Activated naive CD4-positive, alpha-beta T cell (primary cell): ENCODE measurements at places on chromosomes 3 and 15.

DNA sequence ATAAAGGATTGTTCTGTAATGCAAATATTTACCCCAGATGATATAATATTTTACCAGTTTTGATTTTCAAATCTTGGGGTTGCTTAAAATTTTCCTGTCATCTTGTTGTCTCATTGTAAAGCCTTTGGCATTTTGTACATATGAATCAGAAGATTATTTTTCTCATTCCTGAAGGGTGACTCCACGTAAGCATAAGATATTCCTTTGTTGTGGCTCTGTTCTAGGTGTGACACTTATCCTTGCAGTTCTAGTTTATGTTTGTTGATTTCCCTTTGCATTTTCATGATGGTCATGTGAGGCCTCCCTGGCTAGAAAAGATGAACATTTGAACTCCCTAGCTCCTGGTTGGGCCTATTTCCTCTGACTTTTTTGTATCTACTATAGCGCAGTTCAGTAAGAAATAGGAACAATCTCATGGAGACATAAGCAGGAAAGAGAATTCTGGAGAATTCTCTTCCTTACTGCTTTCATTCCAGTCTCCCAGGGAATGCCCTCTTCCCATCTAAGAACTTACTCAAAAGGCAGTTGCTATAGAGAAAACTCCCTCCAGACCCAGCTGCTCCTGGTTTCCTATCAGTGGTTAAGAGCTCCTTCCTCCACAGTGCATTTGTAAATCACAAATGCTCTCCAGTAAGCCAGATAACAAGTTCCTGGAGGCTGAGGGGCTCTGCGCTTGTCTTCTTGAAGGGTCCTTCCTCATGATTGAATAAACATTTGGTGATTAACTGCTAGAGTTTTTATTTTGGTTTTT lies 124.7 kb downstream of the WNT5A start:
- no peak for DNase-seq

DNA sequence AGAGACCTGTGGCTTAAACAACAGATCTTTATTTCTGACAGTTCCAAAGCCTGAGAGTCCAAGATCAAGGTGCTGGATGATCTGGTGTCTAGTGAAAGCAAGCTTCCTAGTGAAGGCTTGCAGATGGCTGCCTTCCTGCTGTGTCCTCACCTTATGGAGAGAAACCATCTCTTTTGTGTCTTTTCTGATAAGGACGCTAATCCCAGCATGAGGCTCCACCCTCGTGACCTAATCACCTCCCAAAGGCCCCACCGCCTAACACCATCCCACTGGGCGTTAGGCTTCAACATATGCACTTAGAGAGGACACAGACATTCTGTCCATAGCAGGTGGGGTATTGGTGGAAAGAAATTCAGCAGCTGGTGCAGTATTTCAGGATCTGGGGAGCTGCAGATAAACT lies 19.8 kb upstream of the LYSMD4 start:
- no peak for DNase-seq

- DNase-seq = no peak
These were observed 101.1 kb downstream of the BOC start for GRCh38 chr3:113312416-113312815.

DNA sequence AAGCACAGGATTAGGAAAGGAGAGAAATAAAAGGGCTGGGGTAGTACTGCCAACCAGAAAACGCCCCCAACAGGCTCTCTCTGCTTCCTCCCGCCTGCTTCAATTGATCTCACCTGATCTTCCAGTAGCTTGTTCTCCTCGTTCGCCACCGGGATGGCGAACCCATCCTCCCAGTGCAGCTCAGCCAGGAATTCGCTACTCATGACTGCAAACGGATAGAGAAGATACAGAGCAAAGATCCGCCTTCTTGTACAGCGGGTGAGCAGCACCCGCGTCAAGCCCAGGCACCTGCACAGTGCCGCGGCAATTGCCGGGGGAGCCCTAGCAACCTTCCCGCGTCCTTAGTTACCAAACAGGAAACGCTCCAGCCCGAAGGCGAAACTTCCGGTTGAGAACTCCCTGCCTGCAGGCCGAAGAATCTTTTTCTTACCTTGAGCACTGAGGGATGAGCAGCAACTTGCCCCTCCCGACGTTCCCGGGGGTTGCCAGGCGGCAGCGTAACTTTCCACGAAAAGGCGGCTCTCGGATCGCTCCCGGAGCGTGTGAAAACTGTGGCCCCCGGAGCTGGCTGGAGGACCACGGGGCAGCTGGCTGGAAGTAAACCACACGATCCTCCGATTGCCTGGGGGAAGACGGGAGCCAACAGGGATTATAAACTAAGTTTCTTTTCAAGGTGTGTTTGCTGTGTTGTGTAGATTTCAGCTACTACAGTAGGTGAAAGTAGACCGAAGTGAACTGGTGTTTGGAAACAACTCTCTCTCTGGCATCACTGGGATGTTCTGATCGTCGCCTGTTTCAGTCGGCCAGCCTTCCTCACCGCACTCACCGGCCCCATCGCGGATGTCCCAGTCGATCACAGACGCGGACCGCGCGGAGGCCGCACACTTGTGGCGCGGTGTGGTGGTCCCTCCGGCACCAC lies at the start of gene CCDC39:
Gene CCDC39 (minus strand): TSS at position 312 of the 919 bp plus-strand sequence. CDS start 109 bp downstream, at position 203.
- no peak for DNase-seq

- DNase-seq = no peak
These were observed 150.5 kb upstream of the LRRFIP2 start for GRCh38 chr3:37324850-37325321.

DNA sequence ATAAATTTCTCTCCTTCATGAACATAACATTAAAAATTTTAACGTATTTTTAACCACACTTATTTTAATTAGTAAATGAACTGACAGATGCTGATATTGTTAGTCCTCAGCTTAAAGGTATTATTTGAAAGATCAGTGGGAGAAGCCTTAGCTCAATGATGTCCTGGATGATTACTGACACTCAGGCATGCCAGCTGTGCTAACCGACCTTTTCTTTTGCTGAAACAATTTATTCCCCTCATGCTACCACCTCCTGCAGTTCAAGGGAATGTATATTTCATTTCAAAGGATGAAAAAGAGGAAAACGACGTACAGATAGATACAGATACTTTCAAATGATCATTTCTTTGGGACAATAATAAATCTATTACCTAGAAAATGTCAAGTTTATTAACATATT lies 620.8 kb downstream of the FGF12 start:
- DNase-seq = no peak

- no peak for DNase-seq
These were observed 37.4 kb upstream of the VEPH1 start for GRCh38 chr3:157540656-157541055.

DNA sequence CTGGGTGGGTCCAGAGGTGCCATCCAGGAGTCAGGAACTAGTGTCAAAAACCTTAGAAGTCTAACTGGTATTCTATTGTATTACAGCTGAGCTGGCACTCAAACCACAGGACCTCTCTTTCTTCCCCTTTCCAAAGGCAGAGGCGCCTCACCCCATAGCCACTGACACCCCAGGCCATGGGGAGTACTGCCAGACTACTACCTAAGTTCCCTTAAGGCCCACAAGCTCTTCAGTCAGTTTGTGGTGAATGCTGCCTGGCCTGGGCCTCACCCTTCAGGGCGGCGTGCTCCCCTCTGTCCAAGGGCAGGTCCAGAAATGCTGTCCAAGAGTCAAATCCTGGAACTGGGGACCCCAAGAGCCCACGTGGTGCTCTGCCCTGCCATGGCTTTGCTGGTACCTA lies 43.0 kb upstream of the FGF7 start:
- no peak for DNase-seq

GRCh38 chr3:160671231-160671630 lies 5.7 kb upstream of the ARL14 start:
- DNase-seq = no peak

- no peak for DNase-seq
These were observed 42.0 kb downstream of the GALNT15 start for GRCh38 chr3:16216373-16216935.

DNA sequence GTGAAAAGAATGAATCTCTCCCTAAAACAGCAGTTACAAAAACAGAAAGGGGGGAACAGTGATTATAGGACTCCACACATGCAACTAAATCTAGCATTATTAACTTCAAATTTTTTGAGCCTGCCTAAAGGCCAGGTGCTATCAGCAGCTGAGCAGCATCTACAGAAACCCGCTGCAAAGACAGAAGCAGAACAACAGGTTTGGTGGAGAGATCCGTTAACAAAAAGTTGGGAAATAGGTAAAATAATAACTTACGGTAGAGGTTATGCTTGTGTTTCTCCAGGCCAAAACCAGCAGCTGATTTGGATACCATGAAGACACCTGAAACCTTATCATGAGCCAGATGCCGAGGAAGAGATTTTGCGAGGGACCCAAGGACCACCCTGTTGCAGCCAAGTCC lies 201.6 kb upstream of the UBE3A start:
- DNase-seq = no peak

DNA sequence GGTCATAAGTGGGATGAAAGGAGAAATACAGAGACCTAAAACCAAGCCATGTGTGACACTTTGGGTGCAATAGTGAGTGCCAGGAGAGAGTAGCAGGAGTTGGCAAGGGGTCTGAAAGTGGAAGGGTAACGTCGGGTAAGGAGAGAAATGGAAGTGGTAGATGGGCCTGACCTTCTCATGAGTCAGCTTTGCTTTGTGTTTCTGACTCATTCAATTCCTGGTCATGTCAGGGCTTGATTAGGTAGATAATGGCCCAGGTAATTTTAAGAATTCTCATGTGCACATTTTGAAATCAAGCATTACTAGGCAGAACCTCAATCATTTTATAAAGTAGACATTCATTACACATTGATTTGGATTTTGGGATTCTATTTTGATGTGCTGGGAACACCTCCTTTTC lies 262.5 kb downstream of the SOX2 start:
- no peak for DNase-seq

- no peak for DNase-seq
These were observed 326.7 kb upstream of the ROPN1 start for GRCh38 chr3:124318656-124319055.

- no peak for DNase-seq
These were observed 2.6 kb downstream of the GMPS start for GRCh38 chr3:155872904-155873646.

GRCh38 chr15:62740141-62741004 lies 302.2 kb upstream of the TPM1 start:
- DNase-seq = no peak

- no peak for DNase-seq
These were observed 93.7 kb downstream of the TMEM266 start for GRCh38 chr15:76153241-76154197.

GRCh38 chr3:19427422-19428149 lies 279.3 kb downstream of the KCNH8 start:
- no peak for DNase-seq

- no peak for DNase-seq
These were observed 932 bp downstream of the ARL8B start for GRCh38 chr3:5122741-5123706.

DNA sequence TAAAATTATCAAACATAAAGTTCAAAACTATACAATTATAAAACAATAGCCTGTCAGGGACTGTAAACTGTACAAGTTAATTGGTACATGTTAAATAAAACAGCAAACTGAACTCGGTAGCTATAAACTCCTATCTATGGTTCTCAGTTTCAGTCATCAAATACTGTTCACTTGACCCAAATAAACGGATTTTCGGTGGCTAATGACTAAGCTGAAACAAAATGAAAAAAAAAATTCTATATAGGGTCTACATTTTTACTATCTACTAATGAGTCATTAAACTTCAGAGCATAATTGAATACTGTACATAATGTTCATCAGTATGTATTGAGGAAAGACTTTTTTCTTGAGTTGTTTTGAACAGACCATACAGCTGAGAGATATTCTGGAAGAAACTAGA lies 6.6 kb downstream of the PROK2 start:
- no peak for DNase-seq

GRCh38 chr15:56608993-56609392 lies 124.3 kb downstream of the ZNF280D start:
- no peak for DNase-seq

DNA sequence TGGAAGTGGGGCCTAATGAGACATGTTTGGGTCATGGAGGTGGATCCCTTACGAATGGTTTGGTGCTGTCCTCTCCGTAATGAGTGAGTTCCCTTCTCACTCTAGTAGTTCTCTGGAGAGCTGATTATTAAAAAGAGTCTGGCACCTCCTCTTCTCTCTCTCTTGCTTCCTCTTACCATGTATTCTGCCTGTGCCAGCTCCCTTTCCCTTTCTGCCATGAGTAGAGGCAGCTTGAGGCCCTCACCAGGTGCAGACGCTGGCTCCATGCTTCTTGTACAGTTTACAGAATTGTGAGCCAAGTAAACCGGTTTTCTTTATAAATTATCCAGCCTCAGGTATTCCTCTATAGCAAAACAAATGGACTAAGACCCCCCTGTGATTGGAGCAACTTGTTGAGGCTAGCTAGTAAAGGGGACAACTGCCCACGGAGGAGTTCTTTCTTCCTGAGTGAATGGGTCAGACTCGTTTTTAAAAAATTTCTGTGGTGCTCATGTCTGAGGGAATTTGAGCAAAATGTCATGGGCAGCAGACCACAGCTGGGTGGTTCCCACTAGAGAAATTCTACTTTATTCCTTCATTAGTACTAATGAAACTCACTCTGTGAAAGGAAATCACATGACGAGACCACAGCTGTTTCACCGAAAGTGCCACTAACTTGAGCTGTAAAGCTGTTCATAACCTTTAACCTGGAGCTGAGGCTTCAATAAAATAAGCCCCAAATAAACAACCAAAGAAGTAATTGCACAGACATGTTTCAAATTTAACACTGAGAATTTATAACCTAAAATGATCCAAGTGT lies 210.0 kb downstream of the NFKBIZ start:
- DNase-seq = no peak

GRCh38 chr3:59469948-59470723 lies 420.3 kb upstream of the CFAP20DC start:
- no peak for DNase-seq

DNA sequence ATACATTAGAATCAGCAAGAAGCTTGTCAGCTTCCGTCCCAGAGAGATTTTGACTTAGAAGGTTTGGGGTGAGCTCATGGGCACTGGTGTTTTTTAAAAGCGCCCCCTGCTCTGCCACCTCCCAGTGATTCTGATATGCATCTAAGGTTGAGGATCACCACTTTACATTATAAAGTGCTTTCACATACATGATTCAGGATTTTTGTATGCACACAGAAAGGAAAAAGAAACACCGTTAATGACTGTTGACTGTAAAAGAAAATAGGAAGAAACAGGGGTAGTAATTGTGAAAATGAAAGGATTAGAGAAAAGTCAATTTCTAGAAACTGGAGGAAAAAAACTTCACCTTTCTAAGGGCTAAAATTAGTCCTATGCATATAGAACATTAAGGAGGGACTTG lies 104.9 kb upstream of the ZBED2 start:
- no peak for DNase-seq

DNA sequence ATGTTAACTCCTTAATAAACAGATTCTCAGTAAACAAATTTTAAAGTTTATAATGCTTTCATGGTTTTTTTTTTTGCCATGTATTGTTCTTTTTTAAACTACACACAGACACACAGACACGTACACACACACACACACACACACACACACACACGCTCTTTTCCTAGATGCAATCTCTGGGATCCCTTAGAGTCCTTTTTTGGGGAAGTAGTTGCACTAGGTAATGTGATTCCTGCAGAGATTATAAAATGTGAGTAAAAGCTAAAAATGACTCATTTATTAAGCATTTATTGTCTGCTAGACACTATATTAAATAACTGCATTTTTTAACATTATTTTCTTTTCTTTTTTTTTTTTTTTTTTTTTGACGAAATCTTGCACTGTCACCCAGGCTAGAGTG lies 19.9 kb downstream of the NDUFB5 start:
- DNase-seq = no peak
